Mesenteric fat pad (tissue), 1 donor: ENCODE measurements at places on chromosomes 4 and X. TPM values are rescaled to one million over a fixed set of nuclear protein-coding genes. Genes with fewer than 3 reads are reported as not detected.

C4orf51 gene
- total RNA-seq, result not detected

F8A2 gene
- not detected for total RNA-seq

TEX13A gene
- not detected for total RNA-seq

TRAPPC11 gene
- total RNA-seq, result 31.6 TPM

HSD17B13 gene
- 1.4 TPM for total RNA-seq
